Stimulated activated memory B cell treated with anti-CD40 and anti-IgM and Interleukin-4, amounts not matched to agents 10 μg/mL and 1 μg/mL and 100 μg/mL, for 72 hours (primary cell): ENCODE measurements at places on chromosomes 1 and 21.
A peak's percentile ranks its signal among the peaks of the same experiment; 100 is the strongest.

- peak; percentile 79 for ATAC-seq
These were observed 746 bp downstream of the MACF1 start for GRCh38 chr1:39205102-39205780.

DNA sequence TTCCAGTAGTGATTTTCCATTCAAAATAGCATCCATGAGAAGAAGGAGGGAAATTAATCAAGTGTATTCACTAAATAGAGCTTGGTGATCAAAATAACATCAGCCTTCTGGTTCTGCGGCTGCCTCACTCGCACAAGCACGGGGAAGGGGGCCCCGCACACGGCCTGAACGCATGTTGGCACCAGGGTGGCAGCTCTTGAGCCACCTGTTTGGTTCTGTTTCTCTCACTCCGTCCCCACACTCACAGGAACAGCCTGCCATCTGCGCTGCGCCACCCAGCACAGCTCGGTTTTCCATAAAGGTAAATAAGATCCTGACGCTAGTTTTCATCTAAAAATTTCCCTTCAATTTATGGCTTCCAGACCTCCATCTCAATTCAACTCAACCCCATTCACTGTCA lies 49.4 kb downstream of the TIAM1 start:
- no peak for ATAC-seq

- no peak for ATAC-seq
These were observed 915.2 kb downstream of the TTLL7 start for GRCh38 chr1:83083589-83084224.

DNA sequence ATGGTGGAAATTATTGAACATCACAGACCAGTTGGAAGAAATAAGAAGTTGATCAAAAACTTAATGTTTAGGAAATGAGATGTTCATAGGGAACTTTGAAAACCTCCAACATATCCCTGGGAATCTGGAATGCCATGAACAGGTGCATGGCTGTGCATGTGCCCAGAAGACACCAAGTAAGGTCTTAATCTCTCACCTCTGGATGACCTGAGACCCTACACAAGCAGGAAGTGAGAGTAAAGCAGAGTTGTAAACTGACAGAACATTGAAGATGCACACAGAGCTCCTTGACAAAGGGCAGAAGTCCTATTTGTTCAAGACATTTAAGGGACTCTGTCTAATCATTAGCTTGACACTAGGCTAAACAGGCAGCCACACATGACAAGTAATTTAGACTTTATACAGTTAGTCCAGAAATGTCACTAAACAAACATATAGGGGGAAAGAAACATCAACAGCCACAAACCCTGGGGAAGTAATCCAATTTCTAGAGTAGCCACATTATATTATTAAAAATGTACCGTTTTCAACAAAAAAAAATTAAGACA lies 34.5 kb downstream of the KLHDC7A start:
- no peak for ATAC-seq

DNA sequence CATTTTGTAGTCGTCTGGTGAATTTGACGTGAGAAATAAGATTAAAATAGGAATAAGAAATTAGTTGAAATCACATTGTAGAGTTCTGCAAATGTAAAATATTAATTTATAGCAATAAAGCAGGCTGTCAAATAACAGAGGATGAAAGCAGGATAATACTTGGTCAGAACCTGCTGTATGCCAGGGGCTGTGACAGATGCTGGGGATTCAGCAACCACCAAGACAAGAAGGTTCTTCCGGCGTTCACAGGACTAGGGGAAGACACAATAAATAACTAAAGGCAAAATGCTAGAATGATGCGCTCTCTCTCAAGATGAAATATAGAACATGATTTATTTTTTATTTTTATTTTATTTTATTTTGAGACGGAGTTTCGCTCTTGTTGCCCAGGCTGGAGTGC lies 6.8 kb upstream of the PARK7 start:
- ATAC-seq: no peak

GRCh38 chr1:12524266-12524665 lies 93.7 kb downstream of the DHRS3 start:
- no peak for ATAC-seq

DNA sequence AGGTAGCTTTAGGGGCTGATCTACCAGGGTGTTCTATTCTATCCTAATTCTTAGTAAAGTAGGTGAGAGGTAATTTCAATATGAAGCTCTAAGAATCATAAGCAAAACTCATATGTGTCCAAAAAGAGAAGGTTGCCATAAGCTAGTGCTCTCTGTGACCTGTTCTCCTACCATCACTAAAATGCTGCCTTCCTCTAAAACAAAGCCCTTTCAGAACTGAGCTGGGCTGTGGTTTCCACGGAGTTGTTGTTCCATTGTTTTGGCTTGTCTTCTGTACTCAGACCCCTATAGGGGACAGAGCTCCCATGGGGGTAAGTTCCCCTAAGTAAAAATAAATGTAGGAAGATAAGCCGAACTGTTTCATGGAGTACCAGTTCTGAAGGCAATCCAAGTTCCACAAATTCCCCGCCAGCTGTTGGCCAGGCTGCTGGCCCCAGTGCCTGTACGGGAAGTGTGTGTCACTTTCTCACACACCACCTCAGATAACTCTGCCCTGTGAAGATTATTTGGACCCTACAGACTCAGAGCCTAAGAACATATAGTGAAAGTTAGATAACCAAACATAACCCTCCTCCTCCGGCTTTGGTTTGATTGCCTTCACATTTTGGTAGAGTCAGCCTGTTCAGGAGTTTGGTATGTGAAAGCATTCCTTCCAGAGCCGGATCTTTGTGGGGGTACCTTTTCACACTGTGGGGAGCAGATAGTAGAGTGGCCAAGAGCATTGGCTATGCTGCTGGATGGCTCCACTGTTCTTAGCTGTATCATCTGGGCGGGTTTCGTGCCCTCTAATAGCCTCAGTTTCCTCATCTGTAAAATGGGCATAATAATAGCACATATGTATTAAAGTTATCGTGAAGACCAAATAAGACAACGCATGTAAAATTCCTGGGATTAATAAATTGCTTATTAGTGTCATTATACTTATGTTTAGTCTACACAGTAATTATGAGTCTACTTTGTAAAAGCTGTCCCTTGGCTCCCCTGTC lies 10.8 kb downstream of the DPT start:
- no peak for ATAC-seq

DNA sequence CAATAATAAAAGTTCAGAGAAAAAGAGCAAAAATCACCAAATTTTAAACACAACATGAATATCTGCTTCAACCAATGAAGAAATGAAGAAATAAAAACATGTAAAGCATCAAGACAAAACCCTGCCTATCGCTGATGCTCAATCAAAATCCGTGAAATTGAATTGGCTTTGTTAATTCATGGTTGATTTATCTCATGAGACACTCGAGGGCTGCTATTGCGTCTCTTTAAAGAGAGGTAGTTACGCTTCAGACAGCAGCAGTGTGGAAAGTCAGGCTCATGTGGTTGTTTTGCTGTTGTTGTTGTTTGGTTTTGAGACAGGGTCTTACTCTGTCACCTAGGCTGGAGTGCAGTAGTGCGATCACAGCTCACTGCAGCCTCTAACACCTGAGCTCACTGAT lies 65.5 kb upstream of the RGS7 start:
- no peak for ATAC-seq

DNA sequence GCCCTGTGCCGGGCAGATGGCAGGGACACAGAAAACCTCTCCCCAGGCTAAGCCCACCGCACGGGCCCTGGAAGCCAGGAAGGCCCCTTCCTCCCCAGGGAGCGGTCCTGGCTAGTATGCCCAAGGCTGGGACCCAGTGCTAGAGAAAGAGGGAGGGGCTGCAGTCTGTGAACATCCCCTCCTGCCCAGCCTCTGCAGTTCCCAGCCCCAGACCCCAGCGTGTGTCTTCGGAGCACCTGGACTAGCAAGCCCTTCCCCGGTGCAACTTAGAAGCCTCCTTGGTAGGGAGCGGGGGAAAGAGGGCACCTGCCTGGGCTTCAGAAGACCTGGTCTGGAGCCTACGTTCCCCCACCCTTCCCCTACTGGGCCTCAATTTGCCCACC lies 2.1 kb downstream of the PLEKHG5 start:
- ATAC-seq: no peak

DNA sequence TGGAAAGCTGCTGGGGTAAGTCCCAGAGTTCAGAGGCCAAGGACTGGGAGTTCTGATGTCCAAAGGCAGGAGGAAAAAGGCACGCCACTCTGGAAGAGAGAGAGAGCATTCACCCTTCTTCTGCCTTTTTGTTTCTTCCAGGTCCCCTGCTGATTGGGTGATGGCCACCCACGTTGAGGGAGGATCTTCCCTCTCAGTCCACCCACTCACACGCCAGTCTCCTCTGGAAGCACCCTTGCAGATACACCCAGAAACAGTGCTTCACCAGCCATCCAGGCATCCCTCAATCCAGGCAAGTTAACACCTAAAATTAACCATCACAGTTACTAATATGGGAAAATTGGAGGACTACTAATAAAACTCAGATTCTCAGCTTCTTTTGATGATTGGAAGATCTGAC lies 66.1 kb upstream of the PARP1 start:
- ATAC-seq: no peak

DNA sequence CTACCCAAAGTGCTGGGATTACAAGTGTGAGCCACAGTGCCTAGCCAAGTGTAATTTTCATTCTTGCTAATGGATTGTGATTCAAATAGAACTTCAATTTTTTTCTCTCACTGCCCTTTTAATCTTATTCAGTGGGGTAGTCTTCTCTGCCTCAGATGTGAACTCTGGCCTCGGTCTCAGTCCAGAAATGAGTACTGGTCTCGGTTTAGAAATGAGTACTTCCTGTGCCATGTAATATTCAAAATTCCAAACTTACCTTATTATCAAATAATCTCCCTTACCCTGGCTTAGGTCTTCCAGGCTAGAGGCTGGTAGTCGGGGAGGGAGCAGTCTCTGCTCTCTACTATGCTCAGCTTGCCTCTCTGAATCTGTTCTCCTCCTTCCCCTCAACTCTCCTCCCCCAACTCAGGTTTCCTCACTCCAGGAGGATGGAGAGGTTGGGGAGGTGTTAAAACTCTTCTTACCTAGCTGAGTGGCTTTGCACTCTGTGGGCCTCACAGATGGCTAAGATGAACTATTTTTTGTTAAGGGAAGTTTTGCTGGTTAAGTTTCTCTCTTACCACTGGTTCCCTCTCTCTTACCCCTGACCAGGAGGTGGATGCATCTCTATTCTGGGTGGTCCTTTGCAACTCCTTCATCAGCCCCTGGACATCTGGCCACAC lies 4.8 kb upstream of the SLAMF9 start:
- ATAC-seq: peak; percentile 74

- no peak for ATAC-seq
These were observed 16.0 kb downstream of the QSOX1 start for GRCh38 chr1:180170546-180171151.

GRCh38 chr1:226754097-226754496 lies 15.0 kb upstream of the ITPKB start:
- no peak for ATAC-seq

DNA sequence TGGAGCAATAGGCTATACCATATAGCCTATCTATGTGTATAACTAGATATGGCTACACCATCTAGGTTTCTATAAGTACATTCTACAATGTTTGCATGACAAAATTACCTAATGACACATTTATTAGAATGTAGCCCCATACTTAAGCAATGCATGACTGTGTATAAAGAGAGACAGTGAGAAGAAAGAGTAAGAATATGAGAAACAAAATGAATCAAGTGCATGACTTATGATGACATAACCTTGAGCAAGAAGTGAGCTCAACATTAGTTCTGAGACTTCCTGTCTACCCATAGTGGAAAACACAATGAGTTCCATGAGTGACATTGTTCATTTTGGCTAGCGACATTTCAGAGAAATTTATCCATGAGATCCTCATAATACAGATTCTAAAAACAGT lies 10.1 kb downstream of the SLC44A5 start:
- ATAC-seq: no peak
